ENCODE measurements at places on chromosomes 5 and 9.
A peak's percentile ranks its signal among the peaks of the same experiment; 100 is the strongest.

DNA sequence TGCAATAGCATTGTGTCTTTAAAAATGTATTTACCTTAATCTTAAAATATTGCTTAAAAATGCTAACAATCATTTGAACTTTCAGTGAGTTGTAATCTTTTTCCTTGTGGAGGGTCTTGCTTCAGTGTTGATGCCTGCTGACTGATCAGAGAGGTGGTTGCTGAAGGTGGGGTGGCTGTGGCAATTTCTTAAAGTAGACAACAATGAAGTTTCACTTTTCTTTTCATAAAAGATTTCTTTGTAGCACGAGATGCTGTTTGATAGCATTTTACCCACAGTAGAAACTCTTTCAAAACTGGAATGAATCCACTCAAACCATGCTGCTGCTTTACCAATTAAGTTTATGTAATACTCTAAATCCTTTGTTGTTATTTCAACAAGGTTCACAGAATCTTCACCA is 50.8 kb downstream of the NR3C1 start:
- no peak for DNase-seq

DNA sequence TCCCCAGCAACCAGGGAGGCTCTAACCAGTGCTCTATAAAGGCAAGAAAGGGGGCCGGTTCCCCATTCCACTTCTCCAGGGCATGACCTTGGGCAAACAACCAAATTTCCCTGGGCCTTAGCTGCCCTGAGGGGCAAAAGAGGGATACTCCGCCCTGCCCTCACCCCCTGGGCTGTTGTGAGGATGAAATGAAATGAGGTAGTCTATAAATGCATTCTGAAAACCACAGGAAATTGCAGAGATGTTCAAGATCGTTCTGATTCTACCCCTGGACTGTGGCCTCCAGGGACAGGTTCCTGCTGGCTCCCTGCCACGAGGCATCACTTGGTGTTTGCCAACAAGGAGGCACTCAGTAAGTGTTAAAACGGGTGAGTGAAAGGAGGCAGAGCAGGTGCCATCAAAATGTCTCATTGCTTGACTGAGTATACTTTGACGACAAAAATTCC is 5.7 kb downstream of the RAPGEF1 start:
- no peak for DNase-seq

DNA sequence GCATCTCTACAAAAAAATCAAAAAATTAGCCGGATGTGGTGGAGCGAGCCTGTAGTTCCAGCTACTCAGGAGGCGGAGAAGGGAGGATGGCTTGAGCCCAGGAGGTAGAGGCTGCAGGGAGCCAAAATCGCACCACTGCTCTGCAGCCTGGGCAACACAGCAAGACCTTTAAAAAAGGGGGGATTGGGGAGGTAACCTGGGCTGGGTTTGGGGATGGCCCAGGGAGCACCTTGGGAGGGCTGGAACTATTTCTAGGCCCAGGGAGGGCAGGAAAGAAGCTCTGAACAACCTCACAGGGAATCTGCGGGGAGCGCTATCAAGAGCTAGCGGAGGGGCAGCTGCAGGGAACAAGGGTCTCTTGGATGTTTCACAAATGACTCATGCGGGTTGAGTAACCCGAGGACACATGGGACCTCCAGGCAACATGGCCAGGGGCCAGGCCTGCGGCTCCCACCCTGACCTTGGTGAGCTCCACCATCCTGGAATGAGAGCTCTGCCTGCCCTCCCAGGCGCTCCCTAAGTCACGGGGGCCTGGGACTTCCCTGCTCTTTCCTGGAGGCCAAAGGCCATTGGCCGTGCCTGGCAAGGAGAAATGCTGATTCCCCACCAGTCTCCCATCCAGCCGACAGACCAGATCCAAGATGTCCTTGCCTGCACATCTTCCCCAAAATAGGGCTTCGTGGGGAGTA is 23.4 kb downstream of the SARDH start:
- no peak for DNase-seq

GRCh38 chr9:128442150-128442549 is 13.7 kb upstream of the ODF2 start:
- no peak for DNase-seq

GRCh38 chr5:151004499-151004898 is 15.9 kb upstream of the GPX3 start:
- no peak for DNase-seq

GRCh38 chr5:50300878-50301277 is 140.2 kb downstream of the EMB start:
- peak; percentile 33 for DNase-seq

GRCh38 chr9:127635201-127635735 is 23.2 kb downstream of the STXBP1 start:
- DNase-seq = no peak

DNA sequence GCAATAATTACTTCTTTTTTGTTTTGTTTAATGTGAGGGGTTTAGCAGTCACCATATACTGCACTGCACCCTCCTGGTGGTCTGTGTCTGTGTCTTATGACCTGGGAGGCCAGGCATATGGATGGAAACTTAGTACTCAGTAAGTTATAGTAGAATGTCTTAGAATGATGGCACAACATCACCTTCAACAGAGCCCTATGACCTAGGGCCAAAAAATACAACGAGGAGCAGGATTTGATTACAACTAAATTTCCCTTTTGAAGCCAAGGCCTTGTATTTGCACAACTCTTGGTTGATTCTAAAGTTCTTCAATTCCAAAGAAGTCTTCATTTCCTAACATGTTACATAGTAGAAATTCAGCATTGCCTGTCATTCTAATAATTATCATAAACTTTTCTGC is 422.1 kb upstream of the PIK3R1 start:
- no peak for DNase-seq

- DNase-seq = no peak
Observed at GRCh38 chr9:98104445-98104881, 14.6 kb downstream of the TRIM14 start.

DNA sequence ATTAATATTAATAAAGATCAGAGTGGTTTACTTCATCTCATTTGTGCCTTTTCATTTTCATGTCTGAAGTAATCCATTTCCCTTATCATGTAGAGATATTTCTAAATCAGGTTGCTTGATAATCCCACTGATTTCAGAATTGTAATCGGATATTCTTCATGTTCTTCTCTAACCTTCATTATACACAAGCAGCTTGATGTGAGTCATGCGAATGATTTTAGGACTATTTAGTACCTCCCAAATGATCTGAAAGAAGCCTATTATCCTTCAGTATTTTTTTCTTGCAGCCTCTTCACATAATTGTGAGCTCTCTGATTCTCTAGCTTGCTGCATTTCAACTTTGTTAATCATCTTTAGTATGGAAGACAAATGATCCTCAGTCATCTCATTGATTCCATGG is 182.0 kb downstream of the GIN1 start:
- DNase-seq = no peak

DNA sequence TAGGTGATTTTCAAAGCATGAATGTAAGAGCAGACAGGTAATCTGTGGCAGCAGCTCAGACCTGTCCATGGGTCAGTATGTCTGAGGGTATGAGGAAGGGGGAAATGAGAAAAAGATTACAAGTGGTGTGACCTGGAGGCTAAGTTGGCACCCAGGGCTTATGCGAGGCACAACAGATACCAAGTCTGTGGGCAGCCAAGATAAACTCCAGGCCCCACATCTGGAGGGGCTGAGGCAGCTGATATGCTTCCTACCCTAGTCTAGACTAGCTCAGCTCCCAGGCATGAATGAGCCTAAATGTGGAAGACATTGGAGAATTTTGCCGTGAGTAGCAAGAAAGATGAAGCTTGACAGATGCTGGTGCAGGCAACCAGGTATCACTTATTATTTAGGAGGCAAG is 151.7 kb downstream of the PIK3R1 start:
- DNase-seq = no peak

DNA sequence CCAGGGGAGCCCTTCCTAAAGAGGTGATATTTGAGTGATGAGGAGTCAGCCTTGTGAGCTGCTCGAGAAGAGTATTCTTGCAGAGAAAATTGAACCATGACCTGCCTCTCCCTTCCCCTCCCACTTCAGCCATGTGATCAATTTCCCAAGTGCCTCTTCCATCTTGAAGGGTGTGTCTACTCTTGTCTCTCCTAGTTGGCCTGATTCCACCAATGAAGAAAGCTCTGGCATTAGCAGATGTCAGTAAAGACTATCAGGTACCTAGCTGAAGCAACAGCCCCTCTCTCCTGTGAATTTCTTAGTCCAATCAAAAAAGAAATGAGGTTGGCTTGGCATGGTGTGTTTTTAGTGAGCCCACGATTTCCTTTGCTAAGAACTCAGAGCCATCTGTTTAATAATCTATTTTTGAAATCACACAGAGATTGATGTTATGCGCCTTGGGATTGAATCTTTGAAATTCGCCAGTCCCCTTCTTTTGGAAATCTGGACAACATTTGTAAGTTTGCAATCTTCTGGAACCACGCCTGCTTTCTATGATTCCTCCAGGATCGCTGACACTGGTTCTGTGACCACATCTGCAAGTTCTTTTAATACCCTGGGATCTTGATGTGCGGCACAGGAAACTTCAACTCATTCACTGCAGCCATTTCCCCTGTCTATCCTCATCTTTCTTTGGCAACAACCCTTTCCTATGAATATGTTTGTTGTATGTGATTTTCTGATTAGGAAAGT is 404.6 kb downstream of the DMRT2 start:
- DNase-seq = no peak

GRCh38 chr5:6086871-6087270 is 291.5 kb downstream of the MED10 start:
- no peak for DNase-seq

DNA sequence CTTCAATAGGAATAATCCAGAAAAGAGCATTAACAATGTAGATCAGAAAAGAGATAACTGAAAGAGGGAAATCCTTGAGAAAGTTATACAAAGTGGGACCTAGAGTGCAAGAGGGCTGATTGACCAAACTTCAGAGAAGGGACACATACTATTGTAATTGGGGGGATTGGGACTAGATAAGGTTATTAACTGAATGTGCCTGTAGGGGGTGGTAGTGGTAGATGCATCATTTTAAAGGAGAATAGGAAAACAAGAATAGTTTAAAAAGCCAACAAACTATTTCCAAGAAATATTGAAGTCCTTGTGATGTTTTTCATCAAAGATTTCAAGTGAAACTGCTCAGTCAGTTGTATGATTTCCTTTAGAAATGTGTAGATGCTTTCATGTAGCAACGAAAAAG is 468.5 kb downstream of the TAF11L14 start:
- DNase-seq = no peak

- no peak for DNase-seq
Observed at GRCh38 chr5:139848508-139849100, 53.0 kb downstream of the PSD2 start.

DNA sequence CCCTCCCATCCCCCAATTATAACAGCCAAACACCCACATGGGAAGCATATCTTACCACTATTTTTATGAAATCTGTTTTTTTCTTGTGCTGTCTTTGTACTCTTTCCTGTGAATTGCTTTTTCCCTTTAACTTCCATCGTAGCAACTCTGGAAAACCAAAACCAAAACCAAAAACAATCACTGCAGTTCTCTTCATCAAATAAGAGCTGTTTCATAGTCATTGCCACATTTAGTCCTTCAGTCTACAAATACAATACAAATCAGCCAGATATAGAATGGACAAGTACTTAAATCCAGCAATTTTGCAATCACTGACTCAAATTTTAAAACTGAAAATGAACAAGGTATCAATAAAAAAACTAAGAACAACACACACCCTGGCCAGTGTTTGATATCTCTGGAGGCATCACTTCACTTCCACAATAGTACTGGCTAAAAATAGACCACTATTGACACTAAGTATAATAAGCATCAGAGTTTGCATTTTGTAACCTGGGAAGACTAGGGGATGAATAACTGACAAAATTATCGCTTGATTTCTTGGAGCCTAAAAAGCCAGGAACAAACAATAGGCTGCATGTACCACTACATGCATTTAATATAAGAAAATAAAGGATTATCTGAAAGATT is 5.4 kb downstream of the PUM3 start:
- no peak for DNase-seq

DNA sequence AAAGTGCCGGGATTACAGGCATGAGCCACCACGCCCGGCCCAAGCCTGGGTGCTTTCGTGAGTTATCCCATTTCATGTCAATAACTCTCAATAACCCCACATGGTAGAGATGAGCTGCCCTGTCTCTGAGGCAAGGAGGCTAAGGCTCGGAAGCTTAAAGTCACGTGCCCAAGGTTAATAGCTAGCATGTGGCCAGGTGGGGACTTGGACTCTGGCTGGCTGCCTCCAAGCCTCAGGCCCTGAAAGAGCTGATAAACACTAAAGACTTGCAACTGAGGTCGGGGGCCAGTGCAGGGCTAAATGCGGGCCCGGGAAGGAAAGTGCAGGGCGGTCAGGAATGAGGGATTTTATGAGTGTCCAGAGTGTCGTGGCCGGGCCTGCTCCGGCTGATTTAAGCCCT is 30.9 kb upstream of the BARHL1 start:
- no peak for DNase-seq

- DNase-seq = peak; percentile 75
Observed at GRCh38 chr9:447230-448025, 232.8 kb downstream of the DOCK8 start.

DNA sequence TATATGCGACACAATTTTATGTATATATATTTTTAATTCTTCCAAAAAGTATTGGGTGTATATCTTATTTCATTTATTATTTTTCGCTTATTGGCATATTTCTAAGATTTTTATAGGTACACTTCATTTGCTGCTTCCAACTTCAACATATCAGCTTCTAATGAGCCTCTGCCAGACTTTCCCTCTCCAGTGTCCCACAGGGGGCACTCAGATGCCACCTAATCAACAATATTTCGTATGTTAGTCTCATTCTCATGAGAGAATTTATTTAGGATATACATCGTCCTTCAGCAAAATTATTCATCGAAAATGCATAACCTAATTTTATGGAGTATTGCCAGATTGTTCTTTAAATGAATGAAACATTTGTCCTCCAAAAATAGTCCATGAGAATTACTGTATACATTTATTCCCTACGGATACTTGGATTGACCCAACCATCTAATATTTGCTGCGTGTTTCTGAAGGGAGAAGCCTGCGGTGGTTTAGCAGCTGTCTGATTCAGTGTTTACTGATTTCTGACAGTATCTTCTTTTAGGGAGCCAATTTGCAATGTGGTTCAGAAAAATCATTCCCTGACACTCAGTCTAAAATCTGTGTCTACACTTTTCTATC is 100.6 kb upstream of the SELENOP start:
- DNase-seq = peak; percentile 22

- no peak for DNase-seq
Observed at GRCh38 chr9:124784509-124784908, 7.6 kb downstream of the OLFML2A start.

DNA sequence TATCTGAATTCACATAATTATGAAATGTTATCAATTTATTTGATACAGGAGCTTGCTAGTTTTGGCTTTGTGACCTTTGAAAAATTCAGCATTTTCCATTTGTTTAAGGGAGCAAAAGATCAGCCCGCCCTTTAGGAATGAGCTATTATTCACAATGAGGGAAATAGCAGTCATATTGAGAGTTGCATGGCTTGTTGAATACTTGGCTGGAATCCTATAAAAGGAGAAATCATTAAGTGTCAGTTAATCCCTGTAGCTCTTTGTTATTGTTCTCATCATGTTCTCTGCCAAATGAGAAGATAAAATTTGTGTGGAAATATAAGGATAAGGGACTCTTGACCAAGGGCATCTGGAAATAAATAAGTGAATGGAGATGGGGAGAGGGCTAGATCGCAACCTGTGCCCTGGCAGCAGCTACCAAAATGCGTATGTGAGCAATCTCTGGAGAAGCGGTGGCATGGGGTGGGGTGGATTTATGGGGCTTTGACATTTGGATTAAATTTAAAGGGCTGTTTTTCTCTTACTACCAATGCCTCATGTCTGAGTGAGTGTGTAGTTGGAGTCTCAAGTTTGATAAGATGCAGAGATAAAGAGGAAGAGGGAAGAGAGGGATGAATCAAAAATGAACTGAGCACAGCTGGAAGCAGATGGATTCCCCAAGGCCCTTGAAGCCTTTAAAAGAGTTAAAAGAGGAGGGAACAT is 237.6 kb downstream of the NNT start:
- DNase-seq = no peak

GRCh38 chr9:19376931-19377330 is 3.1 kb downstream of the RPS6 start:
- no peak for DNase-seq

All from kidney glomerular epithelial cell (primary cell).